ENCODE measurements at places on chromosomes 11 and 22.

DNA sequence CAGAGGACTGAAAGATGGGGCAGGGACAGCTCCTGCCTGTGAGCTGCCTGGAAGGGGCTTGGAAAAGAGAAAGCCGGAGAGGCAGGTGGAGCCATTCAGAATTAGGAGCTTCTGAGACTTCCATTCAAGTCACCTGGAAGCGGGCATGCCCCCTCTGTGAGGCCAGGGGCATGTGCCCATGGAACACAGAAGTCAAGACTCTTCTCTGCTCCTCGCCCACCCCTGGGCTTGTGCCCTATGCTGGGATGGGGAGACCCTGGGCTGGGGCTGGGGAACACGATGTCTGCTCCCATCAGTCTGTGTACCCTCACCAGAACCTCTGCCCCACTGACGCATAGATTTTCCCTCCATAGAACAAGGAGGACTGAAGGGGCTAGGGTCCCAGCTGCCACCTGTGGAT lies 372.0 kb downstream of the SHANK2 start:
- DNase-seq = no peak

DNA sequence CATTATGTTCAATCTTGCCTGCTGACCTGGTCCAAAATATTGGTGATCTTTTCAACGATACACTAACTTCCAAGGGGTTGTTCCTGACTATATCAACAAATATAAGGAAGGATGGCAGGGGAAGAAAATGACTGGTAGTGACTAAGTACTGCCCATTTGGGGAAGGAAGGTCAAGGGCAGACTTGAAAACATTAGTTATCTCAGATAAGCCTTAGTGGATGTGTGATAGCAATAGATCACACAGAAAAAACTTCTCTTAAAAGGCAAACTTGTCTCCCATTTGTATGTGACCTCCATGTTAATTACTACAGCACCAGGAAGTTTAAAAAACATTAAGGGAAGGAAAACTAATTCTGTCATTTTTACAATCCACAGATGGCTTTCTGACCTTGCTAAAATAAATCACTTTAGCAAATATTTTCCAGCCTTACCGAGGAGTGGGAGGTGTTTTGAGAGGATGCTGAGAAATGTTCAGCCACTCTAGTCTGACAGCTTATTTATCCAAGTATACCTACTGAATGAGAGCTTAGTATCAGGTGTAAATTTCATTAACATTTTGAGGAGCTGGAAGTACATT lies 88.2 kb upstream of the DDI1 start:
- no peak for DNase-seq

DNA sequence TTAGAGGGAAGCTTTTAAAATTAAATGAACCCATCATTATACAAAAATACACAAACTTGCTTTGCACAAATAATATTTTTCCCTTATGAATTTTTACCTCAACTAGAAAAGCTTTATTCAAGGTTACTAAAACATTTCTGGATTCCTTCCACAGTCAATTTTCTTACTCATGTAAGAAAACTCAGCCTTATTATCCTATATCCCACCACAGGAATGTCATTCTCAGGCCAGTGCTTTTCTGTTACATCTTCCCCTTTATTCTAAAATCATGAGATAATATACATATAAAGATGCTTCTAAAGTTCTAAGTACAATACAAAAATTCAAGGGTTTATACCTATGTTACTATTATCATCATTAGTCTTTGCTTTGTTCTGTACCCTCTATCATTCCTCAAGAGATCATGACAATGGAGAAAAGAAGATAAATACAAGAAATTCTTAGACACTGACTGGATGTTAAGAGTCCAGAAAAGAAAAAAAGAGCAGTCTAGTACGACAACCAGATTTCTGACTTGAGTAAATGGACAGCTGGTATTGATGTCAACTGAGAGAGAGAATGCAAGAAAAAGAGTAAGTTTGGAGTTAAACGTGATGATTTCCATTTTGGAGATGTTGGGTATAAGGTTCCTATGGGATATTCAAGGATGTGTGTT lies 60.3 kb downstream of the MTMR2 start:
- no peak for DNase-seq

GRCh38 chr22:18114495-18114894 lies 3.9 kb downstream of the TUBA8 start:
- DNase-seq = no peak

GRCh38 chr22:42169055-42169469 lies 38.5 kb upstream of the CYP2D6 start:
- no peak for DNase-seq

DNA sequence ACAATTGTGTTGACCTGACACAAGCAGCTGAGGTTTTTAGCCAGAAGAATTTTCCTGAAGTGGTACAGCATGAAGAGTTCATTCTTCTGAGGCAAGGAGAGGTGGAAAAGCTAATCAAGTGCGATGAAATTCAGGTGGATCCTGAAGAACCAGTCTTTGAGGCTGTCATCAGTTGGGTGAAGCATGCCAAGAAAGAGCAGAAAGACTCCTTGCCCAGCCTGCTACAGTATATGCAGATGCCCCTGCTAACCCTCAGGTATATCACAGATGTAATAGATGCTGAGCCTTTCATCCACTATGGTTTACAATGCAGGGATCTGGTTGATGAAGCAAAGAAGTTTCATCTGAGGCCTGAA lies 12.9 kb upstream of the SCARF2 start:
- DNase-seq = no peak

Data from NCI-H1436 treated with DMSO at 0.1 percent for 48 hours (cell line).